ENCODE measurements at places on chromosomes 4 and X.

DNA sequence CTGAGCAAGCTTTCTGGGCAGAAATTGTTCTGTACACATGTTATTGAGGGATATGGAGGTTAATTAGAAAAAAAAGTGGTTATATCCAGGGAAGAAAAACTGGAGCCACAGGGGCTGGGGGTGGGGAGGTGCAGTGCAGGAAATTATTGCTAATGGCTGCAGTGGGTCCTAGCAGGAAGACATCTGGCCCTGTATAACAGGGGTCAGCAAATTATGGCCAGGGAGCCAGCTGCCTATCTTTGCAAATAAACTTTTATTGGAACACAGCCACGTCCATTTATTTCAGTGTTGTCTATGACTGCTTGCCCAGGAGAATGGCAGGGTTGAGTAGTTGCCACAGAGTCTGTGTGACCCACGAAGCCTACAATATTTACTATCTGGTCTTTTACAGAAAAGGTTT is 23.4 kb upstream of the PRPS2 start:
- peak; percentile 16 for DNase-seq

- DNase-seq: no peak
Observed at GRCh38 chr4:39390603-39391002, 16.1 kb upstream of the KLB start.

GRCh38 chr4:65670331-65671031 is at the start of gene EPHA5:
EPHA5 (minus strand) TSS chr4:65670489; CDS start chr4:65669742, 747 bp downstream.
- peak; percentile 89 for DNase-seq

- DNase-seq: no peak
Observed at GRCh38 chr4:14247767-14248166, 620.2 kb upstream of the BOD1L1 start.

- DNase-seq: no peak
Observed at GRCh38 chr4:32589853-32590252, 1869.7 kb downstream of the PCDH7 start.

- DNase-seq: no peak
Observed at GRCh38 chr4:94961420-94961819, 203.7 kb downstream of the BMPR1B start.

- DNase-seq: no peak
Observed at GRCh38 chrX:18654875-18655836, 16.8 kb downstream of the RS1 start.

GRCh38 chrX:10244915-10245622 is 88.3 kb downstream of the CLCN4 start:
- DNase-seq: no peak

GRCh38 chr4:23332313-23332712 is 557.5 kb downstream of the PPARGC1A start:
- DNase-seq: no peak

DNA sequence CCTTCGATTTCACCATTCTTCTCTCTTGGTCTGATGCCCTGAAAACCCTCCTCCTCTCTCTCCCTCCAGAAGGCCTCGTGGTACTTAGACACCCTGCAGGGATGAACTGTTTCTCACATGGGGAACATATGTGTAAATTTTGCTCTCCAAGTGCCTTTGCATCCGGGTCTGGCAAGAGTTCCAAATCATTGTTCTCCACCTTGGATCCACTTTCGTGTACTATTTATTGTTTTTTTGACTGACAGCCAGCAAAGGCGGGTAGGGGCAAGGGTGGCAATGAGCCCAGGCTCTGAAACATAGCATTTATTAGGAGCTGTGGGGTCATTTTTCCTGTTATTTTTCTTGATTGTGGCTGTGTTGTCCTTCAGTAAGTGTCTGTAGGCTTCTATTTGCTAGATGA is 81.7 kb downstream of the RTL5 start:
- DNase-seq: no peak

DNA sequence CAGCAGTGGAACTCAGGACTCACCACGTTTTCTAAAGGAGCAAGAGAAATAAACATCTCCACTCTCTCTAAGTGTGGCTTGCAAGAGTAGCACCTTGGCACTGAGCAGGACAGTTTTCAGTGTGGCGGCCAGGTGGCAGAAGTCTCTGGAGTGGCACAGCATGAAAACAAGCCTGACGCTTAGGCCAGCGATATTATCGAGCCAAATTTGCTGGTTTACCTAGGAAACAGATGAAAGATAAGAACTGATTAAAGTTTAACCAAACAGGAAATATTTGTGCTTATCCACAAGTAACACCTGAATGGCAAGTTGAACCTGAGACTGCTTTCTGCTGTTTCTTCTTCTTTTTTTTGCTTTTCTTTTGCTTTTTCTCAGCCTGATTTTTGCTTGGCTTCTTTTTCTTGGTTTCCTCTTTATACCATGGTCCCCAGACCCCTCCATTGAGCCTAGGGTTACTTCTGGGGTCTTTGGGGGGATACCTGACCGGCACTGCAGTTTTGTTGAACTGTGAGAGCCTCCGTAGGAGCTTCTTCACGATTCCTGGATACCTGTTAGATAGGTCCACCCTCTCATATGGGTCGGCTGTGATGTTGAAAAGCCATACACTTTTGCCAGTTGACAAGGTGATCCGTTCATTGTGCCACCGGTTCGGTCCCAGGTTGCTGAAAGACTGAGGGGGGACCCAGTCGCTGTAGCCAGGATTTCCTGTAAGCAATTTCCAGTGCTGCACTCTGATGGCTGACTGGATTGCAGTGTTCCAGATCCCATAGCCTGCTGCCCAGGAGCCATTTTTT is 77.3 kb downstream of the ARSJ start:
- no peak for DNase-seq

GRCh38 chrX:107826238-107827029 is 768 bp downstream of the MID2 start:
- DNase-seq: peak; percentile 50

- DNase-seq: no peak
Observed at GRCh38 chr4:36211084-36211483, 33.2 kb downstream of the ARAP2 start.

DNA sequence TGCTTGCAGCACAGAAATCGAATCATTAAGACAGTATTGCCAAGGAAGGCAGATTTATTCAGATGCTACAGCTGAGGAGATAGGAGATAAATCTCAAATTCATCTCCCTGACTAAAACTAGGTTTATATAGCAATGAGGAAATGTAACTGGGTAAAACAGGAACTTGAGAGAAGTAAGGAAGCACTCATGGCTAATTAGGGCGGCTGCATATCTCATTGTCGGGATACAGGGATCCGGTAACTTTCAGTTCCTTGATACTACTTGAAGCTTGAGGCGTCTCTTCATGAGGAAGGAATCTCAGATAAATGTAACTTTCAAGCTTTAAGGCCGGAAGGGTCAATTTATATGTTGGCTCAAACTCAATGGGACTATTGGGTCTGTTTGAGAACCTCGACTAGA is 129.2 kb upstream of the WDR1 start:
- DNase-seq: no peak

- peak; percentile 91 for DNase-seq
Observed at GRCh38 chr4:112348488-112349158, 51.5 kb downstream of the ALPK1 start.

- no peak for DNase-seq
Observed at GRCh38 chr4:132062611-132063239, 1086.4 kb upstream of the PCDH10 start.

DNA sequence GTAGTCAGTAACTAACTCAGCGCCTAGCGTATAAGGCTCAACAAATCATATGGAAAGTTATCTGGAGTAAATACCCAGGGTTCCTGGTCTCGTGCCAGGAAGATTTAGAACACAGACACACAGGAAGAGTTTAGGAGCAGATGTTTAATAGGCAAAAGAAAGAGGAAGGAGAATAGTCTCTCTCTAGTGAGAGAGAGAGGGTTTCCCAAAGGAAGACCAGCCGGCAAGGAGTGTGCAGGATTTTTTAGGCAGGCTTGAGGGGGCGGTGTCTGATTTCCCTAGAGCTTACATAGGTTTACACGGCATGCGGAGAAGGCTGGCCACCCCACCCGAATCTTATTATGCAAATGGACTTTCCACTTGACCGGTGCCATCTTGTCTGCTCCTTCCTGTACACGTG is 284.0 kb upstream of the FRG1 start:
- DNase-seq: no peak

DNA sequence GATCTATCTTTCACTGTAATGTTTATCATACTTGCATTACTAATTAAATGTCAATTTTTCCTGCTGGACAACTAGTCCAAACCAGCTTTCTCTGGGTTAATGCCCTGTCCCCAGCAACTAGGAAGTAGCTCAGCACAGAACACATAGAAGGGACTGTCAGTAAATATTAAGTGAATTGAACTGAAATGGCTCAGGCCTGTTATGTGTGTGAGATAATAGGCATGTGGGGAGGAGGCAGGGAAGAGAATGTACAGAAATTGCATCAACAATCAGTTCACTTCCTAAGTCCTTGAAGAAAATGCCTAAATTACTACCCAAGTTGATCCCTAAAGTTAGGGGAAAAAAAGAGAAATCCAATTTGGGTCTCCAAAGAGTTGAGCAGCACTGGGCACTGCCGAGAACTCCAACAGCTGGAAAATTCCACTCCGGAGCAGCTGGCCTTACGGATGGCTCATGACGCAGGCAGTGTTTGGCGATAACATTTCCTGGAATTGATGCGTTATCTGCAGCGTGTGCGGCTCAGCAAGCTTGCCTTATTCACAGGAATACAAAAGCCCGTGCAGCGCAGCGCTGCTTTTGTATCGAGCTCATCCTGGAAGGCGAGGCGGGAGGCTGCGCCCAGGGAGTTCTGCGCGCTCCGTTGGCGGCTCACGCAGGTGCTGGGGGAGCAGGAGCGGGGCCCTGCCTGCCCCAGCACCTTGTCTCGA is 297.3 kb upstream of the LCORL start:
- no peak for DNase-seq

GRCh38 chrX:50629774-50630173 is 159.1 kb upstream of the DGKK start:
- no peak for DNase-seq

GRCh38 chrX:20060961-20061748 is 55.6 kb downstream of the MAP7D2 start:
- peak; percentile 37 for DNase-seq

- DNase-seq: peak; percentile 3
Observed at GRCh38 chrX:34332334-34332733, 200.2 kb upstream of the FAM47A start.

DNA sequence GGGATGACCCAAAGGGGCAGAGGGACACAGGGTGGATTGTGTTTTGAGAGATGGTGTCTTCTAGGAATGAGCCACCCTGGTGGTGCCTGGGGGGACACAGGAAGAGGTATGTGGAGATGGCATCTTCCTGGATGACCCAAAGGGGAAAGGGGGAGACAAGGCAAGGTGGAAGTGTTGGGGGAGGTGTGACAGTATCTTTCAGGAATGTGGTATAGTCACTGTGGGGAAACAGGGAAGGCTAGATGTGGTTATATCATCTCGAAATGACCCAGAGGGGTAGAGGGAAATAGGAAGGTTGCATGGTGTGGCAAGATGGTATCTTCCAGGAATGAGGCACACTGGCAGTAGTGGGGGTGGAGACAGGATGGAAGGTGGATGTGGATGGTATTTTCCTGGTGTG is 62.9 kb downstream of the MAOA start:
- DNase-seq: no peak

DNA sequence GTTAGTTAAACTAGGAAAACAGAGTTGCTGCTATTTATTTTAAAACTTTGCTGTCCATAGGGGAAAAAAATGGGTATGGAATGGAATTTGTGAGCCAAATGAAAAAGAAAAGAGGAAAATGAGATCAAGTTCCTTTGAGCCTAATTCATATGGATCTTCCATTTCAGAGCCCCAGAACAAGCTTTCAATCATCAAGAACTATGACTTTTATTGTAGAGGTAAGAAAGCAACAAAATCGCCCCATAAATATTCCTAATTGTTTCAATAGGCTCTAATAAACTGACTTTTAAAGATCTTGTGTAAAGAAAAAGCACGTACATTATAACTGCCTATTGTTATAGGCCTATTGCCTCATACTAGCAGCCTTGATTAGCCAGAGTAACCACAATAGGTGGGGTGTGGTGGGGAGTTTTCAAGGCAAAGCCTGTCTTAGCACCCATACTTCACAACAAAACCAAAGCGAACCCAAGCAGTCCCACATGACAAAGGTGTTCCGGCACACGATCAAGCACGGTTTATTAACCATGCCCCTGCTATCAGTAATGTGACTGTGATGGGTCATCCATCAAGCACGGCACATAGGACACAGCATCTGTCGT is 44.4 kb downstream of the RBM47 start:
- DNase-seq: no peak

- no peak for DNase-seq
Observed at GRCh38 chr4:106149911-106150310, 166.1 kb downstream of the TBCK start.

DNA sequence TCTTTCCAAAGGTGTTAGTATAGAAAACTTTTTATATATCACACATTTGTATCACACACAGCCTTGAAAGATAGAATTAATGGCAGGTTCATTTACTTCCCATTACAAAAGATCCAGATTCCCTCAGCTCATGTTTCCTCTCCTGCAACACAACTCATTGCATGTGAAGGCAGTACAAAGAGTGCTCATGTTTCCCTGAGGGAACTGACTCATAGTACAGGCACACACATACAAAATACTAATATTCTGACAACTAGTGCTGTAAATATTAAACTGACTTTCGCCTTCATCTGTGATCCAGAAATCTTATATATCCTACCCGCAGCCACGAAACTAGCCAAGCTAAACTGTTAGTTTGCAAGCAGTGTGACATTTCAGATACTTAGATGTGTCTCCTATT is 819.8 kb upstream of the PCDH7 start:
- no peak for DNase-seq

DNA sequence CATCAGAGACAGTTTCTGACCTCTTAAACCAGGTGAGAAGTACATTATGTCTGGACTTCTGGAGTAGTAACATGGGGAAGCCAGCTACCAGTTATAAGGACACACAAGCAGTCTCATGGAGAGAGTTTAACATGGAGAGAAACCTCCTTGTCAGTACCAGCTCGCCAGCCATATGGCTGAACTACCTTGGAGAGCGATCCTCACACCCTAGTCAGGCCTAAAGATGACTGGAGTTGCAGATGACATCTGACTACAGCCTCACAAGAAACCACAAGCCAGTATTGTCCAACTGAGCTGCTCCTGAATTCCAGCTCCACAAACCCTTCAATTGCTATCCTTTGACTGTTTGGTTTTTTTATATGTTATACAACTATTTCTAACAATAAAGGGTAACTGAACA is 49.8 kb downstream of the PDHA2 start:
- peak; percentile 76 for DNase-seq

DNA sequence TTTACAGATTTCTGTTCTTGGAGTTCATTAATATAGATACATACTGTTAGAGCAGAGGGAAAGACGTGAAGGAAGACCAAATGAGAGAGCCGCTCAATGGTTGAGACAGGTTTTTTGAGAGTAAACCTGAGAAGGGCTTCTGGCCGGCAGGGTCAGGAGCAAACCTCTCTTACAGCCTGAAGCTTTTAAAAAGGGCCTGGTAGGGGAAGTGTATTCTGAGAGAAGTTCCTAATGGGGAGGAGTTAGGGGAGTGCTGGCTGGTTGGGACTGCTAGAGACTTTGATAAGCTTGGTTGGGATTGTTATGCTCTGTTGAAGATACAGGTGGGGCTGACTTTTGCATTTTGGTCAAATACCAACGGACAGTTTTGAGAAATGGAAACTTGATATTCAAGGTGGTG is 186.8 kb upstream of the PABPC4L start:
- DNase-seq: no peak

- no peak for DNase-seq
Observed at GRCh38 chrX:65196758-65197360, 220.6 kb upstream of the ZC4H2 start.
